ENCODE measurements at places on chromosomes 7 and 10. TPM values are rescaled to one million over a fixed set of nuclear protein-coding genes. Genes with fewer than 3 reads are reported as not detected.

The TNS3 gene
- 2.6 TPM for total RNA-seq

The HOXA11 gene
- total RNA-seq: not detected

The RARRES2 gene
- total RNA-seq: not detected

The OPALIN gene
- not detected for total RNA-seq

The UNCX gene
- not detected for total RNA-seq

DNA sequence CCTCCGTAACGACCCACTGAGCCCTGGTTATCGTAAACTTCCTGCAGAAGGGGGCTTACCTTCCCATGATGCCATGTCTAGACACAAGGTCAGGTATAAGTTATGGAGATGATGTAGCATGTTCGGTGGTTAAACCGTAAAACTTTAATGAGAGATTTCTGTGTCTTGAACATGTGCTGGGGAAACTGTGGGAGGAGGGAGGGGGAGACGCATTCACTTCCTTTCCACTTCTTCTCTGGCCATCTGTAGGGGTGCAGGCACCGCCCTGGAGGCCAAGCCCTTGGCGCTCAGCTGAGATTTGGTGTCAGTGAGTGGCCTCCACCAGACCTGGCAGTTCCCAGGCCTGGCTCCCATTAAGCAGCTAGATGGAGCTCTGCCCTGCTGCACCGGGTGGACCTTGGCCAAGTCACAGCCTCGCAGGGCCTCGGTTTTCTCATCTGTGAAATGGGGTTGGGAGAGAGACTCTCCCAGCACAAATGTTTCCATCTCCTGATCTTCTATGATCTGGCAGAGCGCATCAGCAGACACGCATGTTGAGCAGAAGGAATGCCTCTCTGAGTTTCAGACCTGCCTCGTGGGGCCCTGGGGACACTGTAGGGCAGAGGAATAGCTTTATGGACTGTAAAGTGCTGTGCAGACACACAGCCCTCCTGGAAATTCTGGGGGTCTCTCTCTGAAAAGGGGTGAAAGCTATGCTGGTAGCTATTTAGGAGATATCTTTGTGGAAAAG, 106.0 kb downstream of the COL26A1 start:
- no peak overlapping the region for H3K27ac ChIP-seq
- peaks cover 2% of the 10 kb centered on the region for H3K27me3 ChIP-seq
- peaks cover 10% of the 10 kb centered on the region for H3K4me1 ChIP-seq
- H3K4me3 ChIP-seq: no peak overlapping the region
- no peak for DNase-seq

DNA sequence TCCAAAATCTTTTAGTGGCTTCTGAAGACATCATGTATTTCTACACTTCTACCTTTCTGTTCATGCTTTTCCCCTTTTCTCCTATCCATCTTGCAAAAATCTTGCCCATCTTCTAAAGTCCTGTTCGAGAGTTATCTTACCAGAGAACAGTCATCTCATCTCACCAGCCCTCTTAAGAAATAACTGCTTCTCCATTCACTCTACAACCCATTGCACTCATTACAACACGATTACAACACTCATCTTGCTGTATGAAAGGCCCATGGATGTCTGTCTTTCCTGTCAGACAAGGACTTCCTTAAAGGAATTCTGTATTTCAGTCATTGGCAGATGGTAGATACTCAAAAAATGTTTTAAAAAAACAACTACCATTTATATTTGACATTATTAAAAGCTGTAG, 30.8 kb downstream of the ZNF438 start:
- H3K36me3 ChIP-seq: peaks cover 23% of the 10 kb centered on the region
- DNase-seq: no peak
- H3K4me1 ChIP-seq: peaks cover 58% of the 10 kb centered on the region
- H3K27me3 ChIP-seq: no peaks in the 10 kb centered on the region
- H3K4me3 ChIP-seq: no peak overlapping the region
- peak overlapping the region; percentile 13 for H3K27ac ChIP-seq

DNA sequence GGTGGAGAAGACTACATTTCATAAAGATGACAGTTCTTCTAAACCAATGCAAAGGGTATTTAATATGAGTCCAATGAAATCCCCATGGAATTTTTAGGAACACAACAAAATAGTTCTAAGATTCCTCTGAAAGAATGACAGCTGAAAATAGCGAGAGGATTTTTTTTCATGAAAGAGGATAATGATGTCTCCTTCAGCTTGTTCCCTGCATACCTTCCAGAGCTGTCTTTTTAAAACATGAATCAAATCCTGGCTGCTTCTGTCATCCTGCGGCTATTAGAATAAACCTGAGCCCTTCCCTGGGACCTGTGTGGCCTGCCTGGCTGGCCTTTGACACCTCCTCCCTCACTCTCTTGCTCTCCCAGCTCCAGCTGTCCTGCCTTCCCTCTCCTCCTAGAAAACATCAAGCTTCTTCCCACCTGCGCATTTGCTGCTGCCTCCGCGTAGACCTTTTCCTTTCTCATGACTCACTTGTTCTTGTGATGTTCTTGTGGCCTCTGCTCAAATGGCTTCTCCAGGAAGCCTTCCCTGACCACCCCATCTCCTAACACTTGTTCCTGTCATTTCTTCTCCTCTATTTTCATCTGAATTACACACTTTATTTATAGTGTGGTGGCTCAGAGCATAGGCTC, 57.4 kb downstream of the EEPD1 start:
- no peak for DNase-seq
- no peaks in the 10 kb centered on the region for H3K27me3 ChIP-seq
- peaks cover 22% of the 10 kb centered on the region for H3K4me1 ChIP-seq

DNA sequence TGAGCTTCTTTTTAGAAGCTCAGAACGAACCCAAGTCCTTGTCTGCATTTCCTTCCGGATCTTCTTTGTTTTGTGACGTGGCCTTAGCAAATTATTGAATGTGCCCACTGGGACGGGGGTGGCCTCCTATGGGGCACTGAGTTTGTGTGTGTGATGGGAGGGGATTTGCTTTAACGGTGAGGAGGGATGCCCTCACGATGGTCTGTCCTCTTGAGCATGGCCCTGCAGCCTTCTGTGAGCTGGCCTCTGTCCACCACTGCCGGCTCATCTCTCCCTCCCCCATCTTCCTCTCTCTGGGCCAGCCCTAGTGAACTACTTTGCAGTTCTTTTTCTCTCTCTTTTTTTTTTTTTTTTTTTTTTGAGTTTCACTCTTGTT, 62.9 kb upstream of the MKRN1 start:
- H3K36me3 ChIP-seq: no peaks in the 10 kb centered on the region
- H3K4me3 ChIP-seq: no peak overlapping the region
- peaks cover 22% of the 10 kb centered on the region for H3K27me3 ChIP-seq
- peaks cover 2% of the 10 kb centered on the region for H3K4me1 ChIP-seq
- DNase-seq: no peak
- H3K27ac ChIP-seq: no peak overlapping the region

DNA sequence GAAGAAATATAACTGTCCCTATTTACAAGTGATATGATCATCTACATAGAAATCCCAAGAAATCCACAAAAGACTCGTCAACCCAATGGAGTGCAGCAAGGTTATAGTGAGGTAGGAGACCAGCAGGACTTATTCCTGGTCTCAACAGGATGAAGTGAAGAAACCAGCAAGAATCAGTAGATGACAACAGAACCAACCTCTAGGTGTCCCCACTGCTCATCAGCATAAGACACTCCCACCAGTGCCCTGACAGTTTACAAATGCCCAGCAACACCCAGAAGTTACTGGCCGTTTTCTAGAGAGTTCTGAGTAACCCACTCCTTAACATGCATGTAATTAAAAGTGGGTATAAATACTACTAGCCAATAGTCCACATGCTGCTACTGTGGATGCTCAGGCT, 470.5 kb upstream of the LRRTM3 start:
- H3K27ac ChIP-seq: no peak overlapping the region
- no peak overlapping the region for H3K4me3 ChIP-seq
- no peak for DNase-seq

DNA sequence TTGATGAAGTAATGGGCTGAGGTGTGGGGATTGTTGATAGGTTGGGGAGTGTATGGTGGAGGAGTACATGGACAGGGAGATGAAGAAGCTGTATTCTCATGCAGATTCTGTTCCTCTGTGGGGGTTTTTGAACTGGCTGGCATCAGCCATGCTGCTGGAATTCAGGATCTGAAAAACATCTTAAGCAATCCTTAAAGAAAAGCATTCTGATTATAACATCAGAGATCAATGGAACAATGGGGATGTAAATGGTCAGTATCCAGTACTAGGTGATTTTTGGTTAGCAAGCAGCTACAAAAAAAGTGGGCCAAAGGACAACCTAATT, 247.5 kb upstream of the GALNT17 start:
- no peak overlapping the region for H3K27ac ChIP-seq
- H3K27me3 ChIP-seq: no peaks in the 10 kb centered on the region
- no peak overlapping the region for H3K4me3 ChIP-seq
- H3K4me1 ChIP-seq: no peaks in the 10 kb centered on the region
- DNase-seq: no peak
- H3K36me3 ChIP-seq: no peaks in the 10 kb centered on the region

GRCh38 chr10:48699011-48699627, 14.4 kb downstream of the WDFY4 start:
- H3K4me3 ChIP-seq: no peak overlapping the region
- H3K27ac ChIP-seq: no peak overlapping the region
- no peaks in the 10 kb centered on the region for H3K4me1 ChIP-seq
- no peak for DNase-seq
- H3K27me3 ChIP-seq: no peaks in the 10 kb centered on the region

DNA sequence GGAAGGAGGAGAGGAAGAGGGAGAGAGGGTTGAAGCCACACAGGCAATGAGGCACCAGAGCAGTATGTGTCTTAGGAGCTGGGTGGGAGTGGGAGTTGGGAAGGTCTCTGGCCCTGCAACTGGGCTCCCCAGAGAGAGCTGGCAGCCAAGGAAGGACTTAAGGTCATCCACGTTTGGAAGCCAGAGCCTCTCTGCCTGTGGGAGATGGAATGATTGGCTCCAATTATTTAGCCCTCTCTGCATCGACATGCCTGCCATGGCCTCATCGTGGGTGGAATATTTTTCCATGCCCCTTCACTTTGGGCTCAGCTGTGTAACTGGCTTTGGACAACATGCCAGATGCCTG, 478.5 kb downstream of the RPS24 start:
- H3K36me3 ChIP-seq: no peaks in the 10 kb centered on the region
- peaks cover 5% of the 10 kb centered on the region for H3K27me3 ChIP-seq
- H3K4me3 ChIP-seq: no peak overlapping the region
- no peaks in the 10 kb centered on the region for H3K4me1 ChIP-seq
- H3K27ac ChIP-seq: no peak overlapping the region

- DNase-seq: no peak
- H3K4me3 ChIP-seq: no peak overlapping the region
- H3K36me3 ChIP-seq: no peaks in the 10 kb centered on the region
Observed at GRCh38 chr7:141142058-141142457, 68.2 kb downstream of the TMEM178B start.

- H3K27ac ChIP-seq: no peak overlapping the region
- H3K27me3 ChIP-seq: no peaks in the 10 kb centered on the region
- H3K4me3 ChIP-seq: no peak overlapping the region
- peak; percentile 52 for DNase-seq
Observed at GRCh38 chr10:72834183-72834825, 59.2 kb upstream of the OIT3 start.

GRCh38 chr7:95198863-95199262, 125.5 kb downstream of the PON1 start:
- peaks cover 6% of the 10 kb centered on the region for H3K27me3 ChIP-seq
- H3K4me3 ChIP-seq: no peak overlapping the region
- H3K4me1 ChIP-seq: no peaks in the 10 kb centered on the region
- H3K27ac ChIP-seq: no peak overlapping the region

DNA sequence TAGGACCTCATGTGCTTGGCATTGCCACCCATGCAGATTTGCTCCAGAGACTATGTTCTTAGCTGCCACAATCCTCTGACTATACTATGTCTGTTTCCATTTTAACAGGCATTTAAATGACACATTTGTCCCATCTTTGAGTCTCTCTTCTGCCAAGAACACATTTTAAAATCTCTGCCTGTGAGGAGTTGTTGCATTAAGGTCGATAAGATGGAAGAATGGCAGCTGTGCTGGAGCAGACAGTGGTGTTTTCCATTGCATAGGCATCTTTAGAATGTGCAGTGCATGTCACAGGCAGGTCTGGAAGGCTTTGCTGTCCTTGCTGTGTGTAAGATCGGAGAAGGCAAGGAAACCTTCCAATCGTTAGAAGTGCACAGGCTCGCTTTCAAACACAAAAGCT, 70.9 kb upstream of the CELF2 start:
- no peak overlapping the region for H3K27ac ChIP-seq
- H3K36me3 ChIP-seq: no peaks in the 10 kb centered on the region
- peaks cover 23% of the 10 kb centered on the region for H3K27me3 ChIP-seq

DNA sequence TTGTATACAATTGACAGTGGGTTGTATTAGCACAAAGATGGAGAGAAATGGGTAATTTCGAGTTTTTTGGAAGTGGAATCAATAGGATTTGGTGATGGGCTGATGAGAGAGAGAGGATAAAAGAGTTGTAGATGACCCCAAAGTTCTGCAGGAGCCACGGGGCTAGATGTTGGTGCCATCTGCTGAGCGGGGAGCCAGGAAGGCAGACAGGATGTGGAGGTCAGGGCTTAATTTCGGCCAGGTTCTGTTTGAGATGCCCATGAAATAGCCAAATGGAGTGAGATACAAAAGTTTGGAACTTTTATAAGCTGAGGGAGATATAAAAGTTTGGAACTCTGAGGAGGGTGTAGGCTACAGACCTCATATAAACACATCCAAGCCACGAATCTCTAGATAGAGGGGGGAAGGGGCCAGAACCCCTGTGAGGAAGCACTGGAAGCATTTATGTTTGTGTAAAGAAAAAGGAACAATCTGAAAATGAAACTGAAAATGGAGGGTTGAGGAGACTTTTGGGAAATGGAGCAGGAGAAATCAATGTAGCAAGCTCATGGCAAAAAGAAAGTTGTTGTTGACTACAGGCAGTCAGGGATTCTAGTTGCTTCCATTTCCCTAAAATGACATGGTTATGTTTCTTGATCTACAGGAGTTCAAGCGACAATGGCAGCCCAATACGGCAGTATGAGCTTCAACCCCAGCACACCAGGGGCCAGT, 2.2 kb downstream of the GIMAP4 start:
- H3K27me3 ChIP-seq: no peaks in the 10 kb centered on the region
- DNase-seq: no peak
- H3K4me3 ChIP-seq: peak overlapping the region; percentile 88
- H3K27ac ChIP-seq: peak overlapping the region; percentile 96
- H3K4me1 ChIP-seq: peaks cover 51% of the 10 kb centered on the region

GRCh38 chr10:1089017-1089689, 33.0 kb downstream of the WDR37 start:
- H3K4me1 ChIP-seq: peaks cover 12% of the 10 kb centered on the region
- no peak overlapping the region for H3K27ac ChIP-seq
- no peaks in the 10 kb centered on the region for H3K27me3 ChIP-seq
- H3K4me3 ChIP-seq: no peak overlapping the region
- no peak for DNase-seq

- peaks cover 4% of the 10 kb centered on the region for H3K27me3 ChIP-seq
- H3K4me3 ChIP-seq: no peak overlapping the region
- H3K36me3 ChIP-seq: peaks cover 14% of the 10 kb centered on the region
- peak; percentile 51 for DNase-seq
Observed at GRCh38 chr10:33365871-33366411, 31.5 kb upstream of the NRP1 start.

DNA sequence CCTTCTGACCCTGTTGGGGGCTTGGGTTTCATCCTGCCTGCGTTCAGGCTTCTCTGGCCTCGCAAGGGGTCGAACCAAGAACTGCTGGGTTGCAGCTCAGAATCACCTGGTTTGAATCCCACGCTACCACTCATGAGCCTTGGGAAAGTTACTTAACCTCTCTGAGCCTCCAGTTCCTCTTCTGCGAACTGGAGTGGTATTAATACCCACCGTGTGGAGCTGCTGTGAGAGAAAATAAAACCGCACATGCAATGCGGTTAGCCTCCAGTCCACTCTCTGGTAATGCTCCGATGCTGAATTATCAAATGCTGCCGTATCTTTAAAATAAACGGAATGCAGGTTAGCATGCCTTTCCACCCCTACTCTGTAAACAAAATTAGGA, 171.9 kb downstream of the ARHGAP12 start:
- no peak overlapping the region for H3K27ac ChIP-seq
- no peaks in the 10 kb centered on the region for H3K27me3 ChIP-seq

Measured in activated CD8-positive, alpha-beta memory T cell treated with anti-CD3 and anti-CD28 coated beads, Interleukin-2, amount 10 ng/mL, durations not matched to agents 7 days and 5 days (primary cell).